Cerebellar cortex (tissue), 1 donor: ENCODE measurements at places on chromosomes 3 and 15.

- no peak for DNase-seq
Observed at GRCh38 chr3:48436477-48436787, 3.5 kb downstream of the CCDC51 start.

GRCh38 chr15:70770863-70771262, 7.5 kb upstream of the UACA start:
- DNase-seq: no peak

- no peak for DNase-seq
Observed at GRCh38 chr3:140532793-140533330, 145.0 kb upstream of the TRIM42 start.

DNA sequence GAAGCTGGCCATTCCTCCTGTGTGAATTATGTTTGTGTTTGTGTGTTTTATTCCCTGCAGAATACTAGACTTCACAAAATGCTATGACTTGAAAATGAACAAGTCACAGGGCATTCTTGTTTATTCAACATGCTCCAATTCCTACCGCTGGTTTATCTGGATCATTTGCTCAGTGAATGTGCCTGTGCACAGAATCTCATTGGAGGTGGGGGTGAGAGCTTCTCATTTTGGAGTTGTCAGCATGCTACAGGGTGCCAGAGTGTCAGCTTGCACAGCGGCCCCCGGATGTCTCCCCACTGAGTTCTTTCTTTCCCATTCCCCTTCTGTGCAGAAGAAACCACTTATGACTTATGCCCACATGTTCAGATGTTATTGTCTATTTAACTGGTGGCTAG, 428.7 kb downstream of the ROBO2 start:
- DNase-seq: no peak

DNA sequence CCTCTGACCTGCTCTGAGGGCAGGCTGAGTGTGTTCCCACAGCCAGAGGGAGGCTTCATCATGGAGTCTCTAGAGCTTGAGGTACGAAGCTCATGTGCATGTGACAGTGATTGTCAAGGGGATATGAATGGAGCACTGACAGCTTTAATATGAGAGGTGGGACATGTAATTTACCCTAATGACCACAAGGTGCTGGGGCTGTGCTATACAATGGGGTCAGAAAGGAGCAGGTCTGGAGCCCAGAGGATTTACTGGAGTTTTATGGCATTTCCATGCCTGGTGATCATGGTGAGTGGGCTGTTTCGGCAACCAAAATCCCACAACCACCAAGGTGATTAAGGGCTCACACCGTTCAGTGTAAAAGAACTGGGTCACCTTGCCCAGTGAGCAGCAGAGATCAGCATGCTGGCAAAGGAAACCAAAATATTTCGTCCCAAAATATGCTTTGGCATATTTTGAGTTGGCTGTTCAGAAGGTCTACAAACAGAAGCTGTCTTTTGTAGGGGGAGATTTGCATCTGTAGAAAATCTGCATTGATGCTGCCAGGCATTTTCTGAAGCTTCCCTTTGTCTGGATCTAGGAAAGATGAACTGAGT, 40.1 kb upstream of the RASGRF1 start:
- peak; percentile 84 for DNase-seq

DNA sequence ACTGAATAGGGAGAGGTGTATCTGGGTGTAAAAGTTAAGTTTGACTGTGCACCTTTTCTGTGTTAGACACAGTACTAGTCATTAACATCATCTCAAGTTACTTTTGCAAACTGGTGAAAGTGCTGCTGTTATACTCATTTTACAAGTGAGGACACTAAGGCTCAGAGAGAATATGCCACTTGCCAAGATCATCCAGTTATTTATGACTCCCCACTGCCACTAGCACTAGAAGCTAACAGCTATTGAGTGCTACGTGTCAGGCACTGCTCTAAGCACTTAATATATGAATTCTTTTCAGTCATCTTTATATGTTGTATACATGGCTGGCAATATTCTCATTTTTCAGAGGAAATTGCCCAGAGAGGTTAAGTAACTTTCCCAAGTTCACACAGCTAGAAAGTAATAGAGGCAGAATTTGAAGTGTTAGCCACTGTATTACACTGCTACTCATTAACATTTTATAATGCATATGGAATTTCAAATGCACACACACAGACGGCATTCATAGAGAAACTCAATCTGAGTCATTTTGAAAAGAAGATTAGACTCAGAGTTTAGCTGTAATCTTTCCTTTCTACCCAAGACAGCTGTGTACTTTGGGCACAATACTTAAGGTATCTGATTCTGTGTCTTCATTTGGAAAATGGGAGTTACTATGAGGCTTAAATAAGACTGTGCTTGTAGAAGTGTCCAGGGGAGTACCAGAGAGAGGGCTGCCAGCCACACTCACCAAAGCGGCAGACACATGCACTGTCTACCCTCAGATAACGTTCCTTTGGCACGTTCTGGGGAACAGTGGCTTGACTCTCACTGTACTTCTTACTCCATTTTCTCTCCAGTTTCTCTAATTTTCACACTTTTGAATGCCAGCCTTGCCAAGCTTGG, 1.3 kb upstream of the MASP1 start:
- no peak for DNase-seq

DNA sequence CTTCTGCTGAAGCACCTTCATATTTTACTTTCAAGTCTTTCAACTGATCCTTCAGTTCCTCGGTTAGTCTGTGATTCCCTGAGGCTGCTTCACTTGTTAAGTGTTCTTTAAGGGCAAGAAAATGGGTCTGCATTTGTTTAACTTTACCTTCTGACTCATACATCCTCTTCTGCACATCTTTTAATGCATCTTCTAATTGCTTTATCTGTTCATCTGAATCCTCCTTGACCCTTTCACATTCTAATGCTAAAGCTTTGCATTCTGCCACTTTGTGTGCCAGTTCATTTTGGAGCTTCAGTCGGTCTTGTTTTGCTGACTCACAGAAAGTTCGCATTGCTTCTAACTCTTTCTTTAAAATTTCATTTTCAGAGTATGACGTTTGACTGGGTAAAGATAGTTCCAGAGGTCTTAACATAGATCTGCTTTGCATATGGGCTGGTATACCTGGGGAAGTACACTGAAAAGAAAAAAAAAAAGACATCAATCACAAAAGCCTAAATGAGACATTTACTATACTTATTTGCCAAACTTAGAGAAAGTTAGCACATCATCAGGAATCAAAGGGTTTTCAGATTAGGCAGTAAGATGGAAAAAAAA, 94.3 kb downstream of the UACA start:
- no peak for DNase-seq

DNA sequence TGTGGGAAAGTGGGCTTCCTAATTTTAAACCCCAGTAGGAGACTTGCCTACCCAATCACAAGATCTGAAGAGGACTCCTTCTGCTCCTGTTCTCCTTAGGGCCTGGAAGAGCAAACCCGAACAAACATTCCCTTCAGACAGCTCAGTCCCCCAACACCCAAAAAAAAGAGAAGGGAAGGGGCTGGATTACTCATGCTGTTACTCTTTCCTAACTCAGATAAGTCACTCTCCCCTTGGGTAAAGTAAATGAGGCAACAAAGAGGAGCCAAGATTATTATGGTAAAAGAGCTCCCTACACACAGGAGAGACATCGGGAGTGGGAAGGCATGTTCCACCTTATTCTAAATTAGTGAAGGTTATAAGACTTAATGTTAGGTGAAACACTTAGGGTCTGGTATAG, 18.1 kb upstream of the LEKR1 start:
- DNase-seq: no peak

- DNase-seq: no peak
Observed at GRCh38 chr3:71694358-71694999, 30.7 kb downstream of the EIF4E3 start.

DNA sequence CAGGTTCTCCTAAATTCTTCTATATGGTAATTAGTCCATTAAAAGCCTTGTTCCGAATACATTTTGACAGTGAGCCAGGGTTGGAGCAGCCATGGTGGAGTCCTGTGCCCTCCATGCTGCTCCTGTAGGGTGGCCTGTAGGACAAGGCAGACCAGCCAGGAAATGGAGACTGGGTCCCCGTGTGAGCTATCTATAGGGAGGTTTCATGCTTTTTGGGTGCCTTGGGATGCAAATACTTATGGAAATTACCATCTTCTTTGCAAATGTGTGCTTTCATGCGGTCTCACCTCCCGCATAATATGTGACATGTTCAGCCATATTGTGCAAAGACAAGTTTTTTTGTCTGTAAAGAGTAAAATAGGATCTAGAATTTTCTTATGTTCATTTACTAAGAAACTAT, 58.0 kb upstream of the FURIN start:
- DNase-seq: no peak

- DNase-seq: no peak
Observed at GRCh38 chr3:130576375-130577266, 59.6 kb downstream of the COL6A6 start.

GRCh38 chr3:113148284-113148683, 63.1 kb upstream of the BOC start:
- DNase-seq: peak; percentile 16

GRCh38 chr3:98048586-98048985, 13.5 kb upstream of the GABRR3 start:
- no peak for DNase-seq

GRCh38 chr3:966341-966740, 126.5 kb upstream of the CNTN6 start:
- no peak for DNase-seq

DNA sequence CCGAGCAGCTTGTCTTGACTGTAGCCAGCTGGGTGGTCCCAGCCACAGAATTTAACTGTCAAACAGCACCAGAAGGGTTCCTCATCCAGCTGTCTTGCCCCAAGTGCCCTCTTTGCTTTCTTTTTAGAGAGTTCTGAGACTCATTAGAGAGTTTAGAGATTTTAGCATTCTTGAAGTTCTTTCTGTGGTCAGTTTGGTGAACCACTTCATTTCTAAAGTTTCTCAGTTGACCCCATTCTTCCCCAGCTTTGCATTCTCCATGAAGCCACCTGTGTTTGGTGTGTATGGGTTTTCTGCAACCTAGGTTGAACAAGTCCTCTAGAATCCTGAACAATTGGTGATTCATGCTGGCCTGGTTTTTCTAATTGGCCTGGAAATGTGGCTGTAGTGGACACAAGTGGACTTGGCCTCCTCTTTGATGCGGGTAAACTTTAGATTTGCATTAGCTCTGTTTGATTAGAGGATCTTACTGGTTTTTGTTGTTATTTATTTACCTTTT, 33.7 kb downstream of the FLNB start:
- DNase-seq: no peak

GRCh38 chr15:85313339-85313738, 67.1 kb upstream of the AKAP13 start:
- no peak for DNase-seq

- DNase-seq: peak; percentile 92
Observed at GRCh38 chr3:69739204-69740102, at the start of gene MITF. Gene MITF, plus strand, starts transcription at chr3:69739464. Its CDS starts 134 bp downstream, at chr3:69739598.

DNA sequence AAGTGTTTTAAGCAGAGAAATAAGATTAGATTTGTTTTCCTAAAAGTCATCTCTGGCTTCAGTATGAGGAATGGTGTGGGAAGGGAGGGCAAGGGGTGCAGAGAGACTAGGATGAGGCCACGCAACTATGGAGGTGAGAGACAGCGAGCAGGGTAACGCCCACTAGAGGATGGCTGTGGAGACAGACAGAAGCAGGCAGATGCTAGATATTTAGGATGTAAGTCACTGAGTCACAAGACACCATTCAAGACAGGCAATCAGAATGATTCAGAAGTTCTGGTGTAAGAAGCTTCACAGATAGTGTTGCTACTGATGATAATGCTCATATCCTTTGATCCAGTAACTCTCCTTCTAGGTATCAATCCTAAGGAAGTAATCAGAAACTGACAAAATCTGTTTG, 19.1 kb downstream of the HSPBAP1 start:
- DNase-seq: no peak

- no peak for DNase-seq
Observed at GRCh38 chr15:96119734-96120133, 210.8 kb upstream of the NR2F2 start.

- no peak for DNase-seq
Observed at GRCh38 chr3:182765287-182765686, 28.0 kb upstream of the ATP11B start.

- no peak for DNase-seq
Observed at GRCh38 chr3:39088889-39089288, 18.5 kb downstream of the GORASP1 start.

- DNase-seq: no peak
Observed at GRCh38 chr3:67620869-67621268, 33.5 kb downstream of the SUCLG2 start.

- DNase-seq: no peak
Observed at GRCh38 chr3:156551261-156551660, 3.7 kb downstream of the SSR3 start.

DNA sequence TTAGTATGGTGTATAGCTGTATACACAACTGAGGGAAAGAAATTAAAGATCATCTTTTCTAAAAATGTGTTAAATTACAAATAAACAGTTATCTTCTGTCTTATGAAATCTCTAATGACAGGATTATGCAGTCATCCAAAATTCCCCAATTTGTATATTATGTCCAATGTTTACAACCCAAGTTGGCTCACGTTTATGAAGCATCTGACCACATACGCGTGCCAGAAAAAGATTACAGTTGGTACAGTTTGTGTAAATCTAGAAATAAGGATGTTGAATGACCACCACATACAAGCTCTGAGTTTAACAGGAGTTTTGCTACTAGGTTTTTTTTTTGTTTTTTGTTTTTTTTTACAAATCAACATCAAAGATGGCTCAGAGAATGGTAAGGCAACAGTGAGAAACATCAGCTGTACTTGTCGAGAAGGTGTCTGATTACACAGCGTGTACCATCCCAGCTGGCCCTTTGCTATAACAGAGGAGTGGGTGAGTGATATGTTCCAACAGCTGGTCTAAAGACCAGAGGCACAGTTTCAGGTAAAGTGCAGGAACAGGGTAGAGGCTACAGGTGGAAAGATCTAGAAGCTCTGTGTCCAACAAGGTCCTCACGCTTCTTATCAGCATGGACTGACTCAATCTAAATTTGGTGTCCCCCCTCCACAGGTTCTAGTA, 47.1 kb downstream of the USF3 start:
- no peak for DNase-seq
